ENCODE measurements at places on chromosomes 6 and 20.

GRCh38 chr20:5557123-5557522, 193.1 kb upstream of the SHLD1 start:
- DNase-seq, result peak; percentile 36

DNA sequence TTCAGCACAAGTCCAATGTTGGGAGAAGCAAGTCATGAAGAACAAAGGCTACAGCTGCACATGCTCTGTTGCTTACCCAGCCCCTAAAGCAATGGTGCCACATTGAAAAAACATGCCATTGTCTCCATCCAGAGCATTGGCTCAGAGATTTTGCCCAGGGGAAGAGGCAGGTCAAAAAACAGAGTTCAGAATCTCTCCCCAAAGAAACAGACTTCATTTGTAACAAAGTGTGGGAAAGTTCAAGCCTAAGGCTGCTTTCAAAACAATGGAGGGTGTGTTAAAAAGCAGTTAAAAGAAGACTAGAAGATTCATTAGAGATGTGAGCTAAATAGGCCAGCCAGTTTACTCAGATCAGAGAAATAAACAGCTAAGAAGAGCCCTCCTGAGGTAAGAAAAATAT, 63.6 kb downstream of the DZANK1 start:
- DNase-seq, result no peak

DNA sequence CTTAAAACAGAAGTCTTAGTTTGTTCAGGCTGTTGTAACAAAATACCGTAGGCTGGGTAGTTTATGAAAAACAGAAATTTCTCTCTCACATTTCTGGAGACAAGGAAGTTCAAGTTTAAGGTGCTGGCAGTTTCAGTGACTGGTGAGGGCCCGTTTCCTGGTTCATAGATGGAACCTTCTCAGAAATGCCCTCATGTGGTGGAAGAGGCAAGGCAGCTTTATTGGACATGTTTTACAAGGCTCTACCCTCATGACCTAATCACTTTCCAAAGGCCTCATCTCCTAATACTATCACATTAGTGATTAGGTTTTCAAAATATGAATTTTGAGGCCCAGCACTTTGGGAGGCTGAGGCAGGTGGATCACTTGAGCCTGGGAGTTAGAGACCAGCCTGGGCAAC, 2.4 kb downstream of the HEBP2 start:
- DNase-seq, result no peak

GRCh38 chr6:37575221-37575620, 75.5 kb upstream of the CCDC167 start:
- no peak for DNase-seq

DNA sequence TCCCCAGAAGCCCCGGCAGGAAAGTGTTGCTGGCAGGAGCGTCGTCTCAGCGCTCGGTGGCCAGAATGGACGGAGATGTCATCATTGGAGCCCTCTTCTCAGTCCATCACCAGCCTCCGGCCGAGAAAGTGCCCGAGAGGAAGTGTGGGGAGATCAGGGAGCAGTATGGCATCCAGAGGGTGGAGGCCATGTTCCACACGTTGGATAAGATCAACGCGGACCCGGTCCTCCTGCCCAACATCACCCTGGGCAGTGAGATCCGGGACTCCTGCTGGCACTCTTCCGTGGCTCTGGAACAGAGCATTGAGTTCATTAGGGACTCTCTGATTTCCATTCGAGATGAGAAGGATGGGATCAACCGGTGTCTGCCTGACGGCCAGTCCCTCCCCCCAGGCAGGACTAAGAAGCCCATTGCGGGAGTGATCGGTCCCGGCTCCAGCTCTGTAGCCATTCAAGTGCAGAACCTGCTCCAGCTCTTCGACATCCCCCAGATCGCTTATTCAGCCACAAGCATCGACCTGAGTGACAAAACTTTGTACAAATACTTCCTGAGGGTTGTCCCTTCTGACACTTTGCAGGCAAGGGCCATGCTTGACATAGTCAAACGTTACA, 817 bp downstream of the GRM1 start:
- no peak for DNase-seq

GRCh38 chr6:231779-232178, 60.5 kb upstream of the DUSP22 start:
- no peak for DNase-seq

DNA sequence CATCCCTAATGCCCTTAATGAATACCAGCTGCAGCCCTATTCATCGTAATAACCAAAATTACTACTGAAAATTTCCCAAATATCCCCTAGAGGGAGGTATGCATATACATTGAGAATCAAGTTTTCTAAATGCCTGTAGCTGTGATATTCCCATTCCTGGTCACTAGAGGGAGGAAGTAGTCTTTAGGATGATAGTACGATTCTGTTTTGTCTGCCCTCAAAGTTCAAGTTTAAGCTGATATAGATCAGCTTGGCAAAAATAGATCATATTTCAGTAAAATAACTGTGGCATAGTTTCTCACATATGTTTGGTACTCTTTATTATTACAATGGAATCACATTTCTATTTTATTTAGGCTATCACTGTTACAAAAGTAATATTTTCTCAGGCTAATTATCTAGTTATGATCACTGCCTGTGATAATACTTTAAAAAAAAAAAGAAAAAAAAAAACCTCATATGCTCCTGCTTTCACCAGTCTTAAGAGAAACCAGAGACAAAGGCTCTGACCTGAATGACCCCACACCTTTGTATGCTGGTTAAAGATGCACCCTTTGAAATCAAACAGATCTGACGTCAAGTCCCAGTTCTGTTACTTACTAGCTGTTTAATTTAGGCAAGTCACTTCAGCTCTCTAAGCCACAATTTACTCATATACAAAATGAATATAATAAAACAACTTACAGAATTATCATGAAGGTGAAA, 11.0 kb downstream of the TSPYL1 start:
- DNase-seq, result no peak

GRCh38 chr20:22379472-22379871, 204.9 kb downstream of the FOXA2 start:
- DNase-seq, result no peak

- no peak for DNase-seq
Measured at GRCh38 chr6:21666201-21666691, 72.7 kb downstream of the SOX4 start.

- no peak for DNase-seq
Measured at GRCh38 chr20:38617011-38617829, 15.6 kb downstream of the ARHGAP40 start.

DNA sequence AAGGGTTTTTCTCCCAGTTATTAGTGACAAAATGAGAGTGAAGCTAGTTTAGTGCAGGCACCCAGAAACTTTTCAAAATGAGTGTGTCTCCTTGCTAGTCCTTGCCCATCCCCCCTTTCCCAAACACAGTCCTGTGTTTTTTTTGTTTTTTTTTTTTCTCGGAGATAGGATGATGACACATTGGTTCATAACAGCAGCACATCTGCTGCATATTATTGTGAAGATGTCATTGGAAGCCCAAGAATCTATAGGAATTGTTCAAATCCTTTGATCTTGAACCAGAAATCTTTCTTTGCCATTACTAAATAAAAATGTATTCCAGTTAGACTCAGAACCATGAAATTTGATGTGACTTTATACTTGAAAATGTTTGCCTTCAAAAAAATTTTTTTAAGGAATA, 162.4 kb downstream of the FRK start:
- DNase-seq, result no peak

GRCh38 chr6:153312634-153313033, 181.6 kb upstream of the RGS17 start:
- DNase-seq, result peak; percentile 17

- no peak for DNase-seq
Measured at GRCh38 chr20:17661121-17661744, 20.8 kb downstream of the RRBP1 start.

GRCh38 chr20:137668-138490, 4.5 kb upstream of the DEFB126 start:
- DNase-seq, result no peak

GRCh38 chr6:80376411-80376810, 269.9 kb downstream of the BCKDHB start:
- no peak for DNase-seq

GRCh38 chr6:43123461-43124314, 47.4 kb upstream of the SRF start:
- no peak for DNase-seq

DNA sequence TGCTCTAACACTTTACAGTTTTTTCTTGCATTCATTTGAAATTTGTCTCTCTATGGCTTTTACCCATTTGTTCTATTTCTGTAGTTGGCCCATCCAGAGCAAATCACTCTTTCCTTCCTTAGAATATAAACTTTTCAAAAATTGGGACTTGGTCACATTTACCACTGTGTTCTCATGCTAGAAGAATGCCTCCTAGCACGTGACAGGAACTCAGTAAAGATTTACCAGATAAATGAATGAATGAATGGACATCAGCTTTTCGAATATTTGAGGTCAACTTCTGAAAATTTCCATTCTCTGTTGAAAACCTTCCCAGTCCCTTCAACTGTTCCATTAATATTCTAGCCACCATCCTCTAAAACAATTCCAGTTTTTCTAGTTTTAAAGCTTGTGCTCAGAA, 294.5 kb downstream of the CD83 start:
- DNase-seq, result no peak
